ENCODE measurements at places on chromosomes 12 and 14. TPM values are rescaled to one million over a fixed set of nuclear protein-coding genes. Genes with fewer than 3 reads are reported as not detected.

CLEC7A gene
- not detected for polyA plus RNA-seq

BCAT1 gene
- polyA plus RNA-seq, result 18.0 TPM

DAO gene
- polyA plus RNA-seq, result 35.5 TPM

C14orf39 gene
- polyA plus RNA-seq, result not detected

KRT80 gene
- not detected for polyA plus RNA-seq

KCNC2 gene
- polyA plus RNA-seq, result not detected

SFSWAP gene
- polyA plus RNA-seq, result 4.5 TPM

GALNT8 gene
- 79.6 TPM for polyA plus RNA-seq
